ENCODE measurements at places on chromosomes 6 and 20. TPM values are rescaled to one million over a fixed set of nuclear protein-coding genes. Genes with fewer than 3 reads are reported as not detected.

Gene RIPOR3
- total RNA-seq = not detected

Gene C6orf15
- total RNA-seq = not detected

Gene CLDN20
- total RNA-seq = not detected

Gene MTFR2
- total RNA-seq = 1.9 TPM

Gene PSMB9
- total RNA-seq = not detected

Gene CST9
- not detected for total RNA-seq

Gene LGSN
- not detected for total RNA-seq

Gene CSE1L
- 66.4 TPM for total RNA-seq

Gene TPD52L2
- 109 TPM for total RNA-seq

Gene EPPIN
- not detected for total RNA-seq

Gene TGM2
- total RNA-seq = not detected

Gene ADGRF4
- total RNA-seq = not detected

Gene MLN
- total RNA-seq = not detected

Gene BCKDHB
- total RNA-seq = 13.6 TPM

Gene SLC22A7
- 0.34 TPM for total RNA-seq

Gene HSPA1L
- total RNA-seq = 2.5 TPM

Gene PTPRA
- total RNA-seq = 59.5 TPM

Gene PLA2G7
- 0.44 TPM for total RNA-seq

Gene HTR1E
- 0.34 TPM for total RNA-seq

Gene SLC12A5
- 10.4 TPM for total RNA-seq

Gene FAM50B
- 3.6 TPM for total RNA-seq

Gene UBD
- total RNA-seq = not detected

Gene KCNG1
- 3.6 TPM for total RNA-seq

Gene OTOR
- total RNA-seq = not detected

Gene PTCRA
- not detected for total RNA-seq

Gene SYNDIG1
- total RNA-seq = 10.4 TPM

Gene TAPBP
- total RNA-seq = 4.7 TPM

Gene TAGAP
- not detected for total RNA-seq

Gene COL12A1
- 2.4 TPM for total RNA-seq

Gene OGFR
- total RNA-seq = 70.5 TPM

Gene TIAM2
- 113 TPM for total RNA-seq

Gene KIF25
- total RNA-seq = not detected

Gene TUBB
- 2,264 TPM for total RNA-seq

Gene NSFL1C
- 71.4 TPM for total RNA-seq

Data from glutamatergic neuron (in vitro differentiated cells).